ENCODE measurements at places on chromosomes 1 and 21.

GRCh38 chr1:193705554-193705981, 519.2 kb upstream of the B3GALT2 start:
- DNase-seq, result no peak

- no peak for DNase-seq
Observed at GRCh38 chr1:151846686-151847237, 6.8 kb downstream of the THEM5 start.

DNA sequence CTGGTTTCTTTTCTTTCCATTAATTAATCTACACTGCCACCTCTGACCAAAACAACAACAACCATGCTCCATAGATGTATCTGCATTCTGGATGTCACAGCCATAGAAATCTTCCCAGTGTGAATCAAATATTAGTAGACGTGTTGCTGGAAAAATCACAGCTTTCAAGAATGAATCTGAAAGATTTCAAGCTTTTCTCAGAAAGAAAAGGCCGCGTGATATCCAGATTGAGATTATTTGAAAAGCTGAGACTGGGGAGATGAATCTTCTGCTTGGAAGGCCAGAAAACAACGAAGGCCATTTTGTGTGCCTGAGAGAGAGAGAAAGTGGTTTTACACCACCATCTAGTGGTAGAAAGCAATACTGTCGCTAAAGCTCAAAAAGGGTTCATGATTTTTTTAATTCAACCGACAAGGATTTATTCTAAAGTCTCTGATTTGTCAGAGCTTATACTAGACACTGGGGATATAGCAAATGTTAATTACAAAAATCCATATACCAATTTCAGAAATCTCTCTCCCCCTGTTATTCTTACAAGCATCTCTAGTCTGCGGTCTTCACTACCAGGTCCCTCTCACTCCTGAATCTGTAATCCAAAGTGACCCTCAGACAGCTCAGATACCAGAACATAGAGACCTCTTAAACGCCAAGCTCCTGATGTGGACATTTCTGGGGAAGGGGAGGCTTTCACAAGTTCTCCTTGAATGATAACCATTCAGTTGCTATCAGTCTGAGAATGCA, 87.5 kb upstream of the SGIP1 start:
- peak; percentile 72 for DNase-seq

GRCh38 chr1:98333936-98334335, 327.6 kb upstream of the SNX7 start:
- no peak for DNase-seq

DNA sequence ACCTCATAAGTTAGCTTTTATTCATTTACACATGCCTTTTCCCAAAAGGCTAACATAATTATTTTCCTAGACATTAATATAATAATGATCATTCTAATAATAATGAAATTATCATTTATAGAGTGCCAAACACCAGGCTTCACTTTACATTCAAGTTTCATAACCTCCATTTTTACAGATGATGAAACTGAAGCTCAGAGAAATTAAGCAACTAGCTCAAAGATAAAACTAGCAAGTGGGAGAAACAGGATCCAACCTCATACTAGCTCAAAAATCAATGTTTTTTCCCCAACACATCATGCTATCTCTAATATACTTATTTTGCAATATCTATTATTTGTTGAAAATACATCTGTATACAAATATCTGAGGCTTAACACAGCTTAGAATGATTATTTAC, 14.0 kb downstream of the LPGAT1 start:
- no peak for DNase-seq

GRCh38 chr1:70311369-70311768, 43.2 kb downstream of the ANKRD13C start:
- DNase-seq, result no peak

- no peak for DNase-seq
Observed at GRCh38 chr21:34337741-34338140, 26.1 kb upstream of the KCNE2 start.

- DNase-seq, result no peak
Observed at GRCh38 chr1:6582370-6582769, 2.6 kb downstream of the ZBTB48 start.

- no peak for DNase-seq
Observed at GRCh38 chr1:99305626-99306025, 41.3 kb downstream of the PLPPR4 start.

DNA sequence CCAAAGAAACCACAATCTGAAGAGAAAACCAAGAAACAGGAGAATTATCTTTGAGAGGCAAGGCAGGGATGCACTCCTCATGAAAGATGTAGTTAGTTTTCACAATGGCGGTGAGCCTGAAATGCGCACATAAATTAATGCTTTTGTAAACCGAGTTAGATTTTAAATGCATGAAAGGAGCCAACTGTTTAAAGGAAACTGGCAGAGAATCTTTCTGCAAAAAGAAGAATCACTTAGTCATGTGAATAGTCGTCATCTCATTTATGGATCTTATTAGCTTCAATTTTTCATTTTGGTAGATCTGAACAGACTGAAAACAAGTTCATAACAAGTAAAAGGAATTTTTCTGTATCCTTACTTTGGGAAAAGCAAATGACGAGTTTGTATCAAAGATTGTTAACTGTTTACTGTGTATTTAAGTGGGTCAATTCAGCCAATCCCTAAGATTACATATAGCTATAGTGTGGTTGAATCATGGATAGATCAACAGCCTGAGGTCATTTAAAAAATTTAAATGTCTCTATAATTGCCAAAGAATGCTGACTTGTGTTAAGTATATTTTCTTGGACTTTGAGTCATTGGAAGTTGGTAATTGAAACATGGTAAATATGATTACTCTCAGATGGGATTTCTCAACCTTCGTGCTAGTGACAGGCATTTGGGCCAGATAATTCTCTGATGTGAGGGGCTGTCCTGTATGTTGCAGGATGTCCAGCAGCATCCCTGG, 226.6 kb upstream of the KAZN start:
- DNase-seq, result no peak

GRCh38 chr1:5998906-5999301, 6.7 kb upstream of the NPHP4 start:
- no peak for DNase-seq

DNA sequence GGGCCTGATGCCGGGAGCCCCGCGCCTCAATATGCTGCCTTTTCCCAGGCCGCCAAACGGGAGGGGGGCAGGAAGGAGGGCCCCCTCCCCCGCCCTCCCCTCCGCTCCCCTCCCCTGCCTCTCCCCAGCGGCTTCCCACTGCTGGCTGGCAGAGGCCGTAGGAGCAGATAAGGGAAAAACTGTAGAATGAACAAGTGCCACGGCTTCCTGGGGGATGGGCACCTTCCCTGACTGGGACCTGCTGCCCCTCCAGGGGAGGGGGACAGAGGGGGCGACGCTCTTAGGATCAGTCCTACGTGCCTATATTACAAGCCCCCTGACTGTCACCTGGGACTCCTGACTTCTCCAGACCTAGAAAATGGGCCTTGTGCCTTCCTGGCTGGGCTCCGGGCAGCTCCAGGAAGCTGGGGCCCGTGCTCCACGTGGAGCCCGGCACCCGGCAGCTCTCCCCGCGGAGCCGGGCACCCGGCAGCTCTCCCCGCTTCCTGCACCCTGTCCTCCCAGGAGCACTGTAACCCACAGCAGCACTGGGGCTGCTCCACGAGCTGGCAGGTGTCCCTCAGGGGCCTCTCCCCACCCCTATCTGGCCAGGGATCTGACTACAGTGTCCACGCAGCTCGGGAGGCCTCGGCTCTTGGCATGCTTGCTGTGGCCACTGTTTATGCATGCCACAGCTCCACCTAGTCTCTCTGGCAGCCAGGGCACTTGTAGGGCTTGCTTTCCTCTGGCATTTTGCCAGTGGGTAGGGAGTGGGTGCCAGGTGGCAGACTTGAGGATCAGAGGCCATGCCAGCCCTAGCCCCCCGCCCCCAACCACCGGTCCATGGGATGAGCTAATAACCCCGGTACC, 674 bp upstream of the HES5 start:
- no peak for DNase-seq

GRCh38 chr1:50378770-50379169, 44.5 kb downstream of the DMRTA2 start:
- no peak for DNase-seq

- no peak for DNase-seq
Observed at GRCh38 chr1:206691604-206692003, 6.9 kb downstream of the MAPKAPK2 start.

GRCh38 chr1:180157108-180157507, 2.4 kb downstream of the QSOX1 start:
- DNase-seq, result no peak

DNA sequence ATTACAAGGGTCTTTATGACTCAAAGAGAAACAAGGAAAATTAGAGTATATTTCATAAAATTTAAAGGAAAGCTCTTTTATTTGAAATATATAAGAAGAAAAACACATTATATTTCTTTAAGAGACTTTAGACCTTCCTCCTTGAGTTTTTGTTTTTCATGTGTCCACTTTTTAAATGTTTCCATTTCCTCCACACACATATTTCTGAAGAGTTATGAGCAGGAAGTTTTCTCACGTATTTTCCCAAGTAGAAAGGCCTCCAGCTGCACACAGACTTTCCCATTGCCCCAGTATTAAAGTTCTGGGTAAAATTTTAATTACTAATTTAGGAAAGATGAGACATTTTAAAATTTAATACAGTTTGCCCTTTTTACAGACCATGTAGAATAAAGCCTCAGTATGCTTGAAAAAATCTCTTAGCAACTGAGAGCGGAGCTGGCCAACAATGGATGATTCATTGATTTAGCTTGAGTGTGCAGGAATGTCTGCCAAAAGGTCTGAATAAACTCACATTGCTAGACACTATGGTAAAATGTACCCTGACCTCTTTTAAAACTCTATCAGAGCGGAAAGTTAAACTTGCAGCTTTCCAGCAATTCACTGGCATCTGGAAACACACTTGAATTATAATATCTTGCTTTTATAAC, 57.9 kb downstream of the DDAH1 start:
- no peak for DNase-seq

DNA sequence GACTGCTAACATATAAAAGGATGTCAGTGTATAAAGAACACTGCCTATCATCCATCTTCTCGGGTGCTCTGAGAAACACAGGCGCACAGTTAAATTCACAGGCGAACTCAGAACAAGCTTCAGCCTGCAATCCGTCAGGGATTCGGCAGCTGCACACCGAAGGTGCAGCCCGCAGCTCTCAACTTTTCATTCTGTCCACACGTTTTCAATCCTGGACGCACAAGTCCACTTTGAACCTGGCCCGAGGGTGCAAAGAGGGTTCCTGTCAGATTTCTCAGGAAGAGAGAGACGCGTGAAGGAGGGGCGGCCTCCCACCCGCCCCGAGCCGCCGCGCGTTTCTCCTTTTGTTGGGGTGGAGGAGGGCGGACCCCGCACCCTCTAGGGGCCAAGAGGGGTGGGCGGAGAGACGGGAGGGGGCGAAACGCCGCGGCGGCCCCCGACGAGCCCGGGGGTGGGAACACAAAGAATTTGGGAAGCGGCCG, 724 bp downstream of the DOCK7 start:
- DNase-seq, result peak; percentile 11

DNA sequence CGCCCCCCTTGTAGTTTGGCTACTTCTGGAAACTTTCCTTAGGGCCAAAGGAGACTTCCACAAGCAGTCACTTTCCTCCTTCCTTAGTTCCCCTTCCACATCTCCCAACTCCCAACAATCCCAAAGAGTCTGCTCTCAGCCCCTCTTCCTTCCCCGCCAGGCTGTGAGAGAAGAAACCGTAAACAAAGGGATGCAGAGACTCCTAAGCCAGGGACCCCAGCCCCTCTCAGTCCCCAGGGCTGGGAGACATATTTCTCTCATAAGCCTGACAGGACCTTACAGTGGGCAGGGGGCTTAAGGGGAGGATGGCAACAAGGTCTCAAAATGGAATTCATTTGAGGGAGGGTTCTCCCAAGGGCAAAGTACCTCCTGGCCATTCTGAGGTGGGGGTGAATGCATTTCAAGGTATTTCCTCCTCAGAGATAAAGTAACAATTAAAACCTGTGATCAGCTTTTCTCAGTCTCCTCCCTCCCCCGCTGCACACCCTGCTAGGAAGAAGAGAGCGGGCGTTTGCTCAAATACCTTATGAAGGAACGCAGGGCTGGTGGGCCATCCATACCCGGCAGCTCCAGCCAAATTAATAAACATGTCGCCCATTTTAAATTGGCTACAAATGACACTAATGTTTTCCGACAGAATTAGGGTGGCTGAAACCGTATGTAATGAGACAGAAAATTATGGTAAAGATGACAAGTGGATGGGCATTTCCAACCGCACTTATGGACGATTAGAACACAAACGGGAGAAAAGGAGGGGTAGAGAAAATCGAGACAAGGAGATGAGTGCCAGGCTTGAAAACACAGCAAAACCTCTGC, 4.0 kb downstream of the BARHL2 start:
- no peak for DNase-seq

GRCh38 chr21:20377250-20377649, 621.0 kb upstream of the NCAM2 start:
- DNase-seq, result no peak

GRCh38 chr1:165501330-165501969, 42.4 kb upstream of the LRRC52 start:
- no peak for DNase-seq

DNA sequence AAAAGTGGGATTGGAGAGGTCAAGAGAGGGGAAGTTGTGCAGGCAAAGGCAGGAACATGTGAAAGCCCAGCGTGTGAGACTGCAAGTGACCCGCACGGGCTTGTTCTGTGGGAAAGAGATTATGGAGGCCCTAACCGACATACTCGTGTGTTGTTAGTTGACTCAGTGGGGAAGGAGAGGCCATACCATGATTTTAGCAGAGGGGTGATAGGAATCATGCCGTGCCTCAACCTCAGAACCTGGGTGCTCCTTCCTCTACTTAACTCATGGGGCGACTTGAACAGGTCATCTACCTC, 19.3 kb downstream of the PGLYRP3 start:
- DNase-seq, result no peak

- DNase-seq, result no peak
Observed at GRCh38 chr1:198246337-198246736, 89.5 kb downstream of the NEK7 start.

GRCh38 chr1:232367293-232367692, 262.6 kb downstream of the SIPA1L2 start:
- DNase-seq, result no peak

- peak; percentile 59 for DNase-seq
Observed at GRCh38 chr1:24910751-24911650, 19.1 kb downstream of the RUNX3 start.

DNA sequence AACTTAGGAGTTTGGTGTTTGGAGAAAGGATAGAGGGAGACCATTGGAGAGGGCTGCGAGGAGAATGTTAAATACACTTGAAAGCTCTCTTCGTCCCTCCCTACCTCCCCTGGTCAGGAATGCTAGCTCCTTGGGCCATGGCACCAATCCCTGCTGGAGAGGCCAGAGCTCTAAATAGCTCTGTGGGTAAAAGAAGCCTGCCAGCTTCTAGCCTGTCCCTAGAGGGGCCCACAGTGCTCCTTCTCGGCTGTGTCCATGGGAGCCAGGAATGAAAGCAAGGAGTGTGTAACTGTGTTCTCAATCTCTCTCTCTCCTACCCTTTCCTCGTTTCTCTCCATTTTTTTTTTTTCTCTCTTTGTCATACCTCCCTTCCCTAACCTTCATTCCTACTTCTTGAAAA, at the start of gene CCDC190:
Gene CCDC190 (minus strand): TSS at position 75 of the 400 bp plus-strand sequence. CDS start 1,529 bp downstream, outside the sequence.
- DNase-seq, result no peak

- DNase-seq, result peak; percentile 17
Observed at GRCh38 chr1:200258447-200259375, 151.1 kb downstream of the ZNF281 start.
